ENCODE measurements at places on chromosomes 2 and 18. TPM values are rescaled to one million over a fixed set of nuclear protein-coding genes. Genes with fewer than 3 reads are reported as not detected.

The ITPRID2 gene
- 45.3 TPM for total RNA-seq

The GYPC gene
- not detected for total RNA-seq

The CDCA7 gene
- 48.6 TPM for total RNA-seq

The PASK gene
- 9.3 TPM for total RNA-seq

The EIF2B4 gene
- 61.0 TPM for total RNA-seq

The SERPINB3 gene
- total RNA-seq, result not detected

The CNDP1 gene
- not detected for total RNA-seq

The GRP gene
- total RNA-seq, result not detected

The TXNDC2 gene
- total RNA-seq, result 0.45 TPM

The SOWAHC gene
- total RNA-seq, result 10.3 TPM

The ZAP70 gene
- total RNA-seq, result 0.27 TPM

The CFC1 gene
- total RNA-seq, result not detected

The DES gene
- total RNA-seq, result 0.39 TPM

The SATB2 gene
- total RNA-seq, result 2.9 TPM

The HOXD11 gene
- total RNA-seq, result 5.8 TPM

The LIMS2 gene
- 6.5 TPM for total RNA-seq

The PID1 gene
- 4.0 TPM for total RNA-seq

The PRSS56 gene
- 0.21 TPM for total RNA-seq

The MYOM1 gene
- total RNA-seq, result 0.30 TPM

The ARHGAP15 gene
- not detected for total RNA-seq

The EPHA4 gene
- total RNA-seq, result 0.75 TPM

The STARD6 gene
- total RNA-seq, result not detected

The RAB3GAP1 gene
- 29.9 TPM for total RNA-seq

The CD28 gene
- total RNA-seq, result not detected

The RPE gene
- 58.9 TPM for total RNA-seq

The CYP1B1 gene
- 4.2 TPM for total RNA-seq

The IL36A gene
- total RNA-seq, result not detected

The C1QL2 gene
- total RNA-seq, result 0.53 TPM

The GALNT5 gene
- total RNA-seq, result 2.0 TPM

The DSC3 gene
- 1.6 TPM for total RNA-seq

The HJURP gene
- 61.5 TPM for total RNA-seq

The RGPD3 gene
- 0.18 TPM for total RNA-seq

The ASTL gene
- total RNA-seq, result not detected

The CCNT2 gene
- 9.3 TPM for total RNA-seq

The IL1RL1 gene
- 1.1 TPM for total RNA-seq

The GLB1L gene
- total RNA-seq, result 5.5 TPM

The TMEM182 gene
- total RNA-seq, result 3.4 TPM

The SIX2 gene
- 0.97 TPM for total RNA-seq

The METAP1D gene
- 2.7 TPM for total RNA-seq

The CDK15 gene
- not detected for total RNA-seq

The APCDD1 gene
- total RNA-seq, result not detected

The COLEC11 gene
- total RNA-seq, result 0.70 TPM

The C2orf42 gene
- total RNA-seq, result 7.8 TPM

The HOXD13 gene
- 0.27 TPM for total RNA-seq

The RIOK3 gene
- total RNA-seq, result 33.5 TPM

The TUBB8B gene
- total RNA-seq, result not detected
